ENCODE measurements at places on chromosomes 4 and X.

- DNase-seq: no peak
Measured at GRCh38 chr4:38873290-38873944, 5.8 kb downstream of the FAM114A1 start.

GRCh38 chrX:35090801-35091200, 148.2 kb downstream of the FAM47B start:
- DNase-seq: no peak

- no peak for DNase-seq
Measured at GRCh38 chr4:54392479-54392878, 163.4 kb downstream of the PDGFRA start.

DNA sequence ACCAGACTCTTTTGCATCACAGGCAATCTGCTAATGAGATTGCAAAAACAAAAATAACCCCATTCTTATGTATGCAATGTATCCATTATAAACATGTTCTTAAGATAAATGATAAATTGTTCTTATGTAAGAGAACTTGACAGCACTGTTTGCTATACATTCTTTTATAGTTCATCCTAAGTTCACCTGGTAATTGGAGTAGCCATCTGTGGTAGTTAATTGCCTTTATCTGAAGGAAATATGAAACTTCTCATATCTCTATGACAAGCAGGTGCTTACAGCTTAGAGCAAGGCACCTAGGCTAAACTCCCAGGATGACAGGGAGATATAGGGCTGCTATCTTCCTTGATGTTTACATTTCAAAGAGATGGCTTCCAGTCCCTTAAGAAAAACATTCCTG, 21.3 kb upstream of the CLCN5 start:
- peak; percentile 85 for DNase-seq

DNA sequence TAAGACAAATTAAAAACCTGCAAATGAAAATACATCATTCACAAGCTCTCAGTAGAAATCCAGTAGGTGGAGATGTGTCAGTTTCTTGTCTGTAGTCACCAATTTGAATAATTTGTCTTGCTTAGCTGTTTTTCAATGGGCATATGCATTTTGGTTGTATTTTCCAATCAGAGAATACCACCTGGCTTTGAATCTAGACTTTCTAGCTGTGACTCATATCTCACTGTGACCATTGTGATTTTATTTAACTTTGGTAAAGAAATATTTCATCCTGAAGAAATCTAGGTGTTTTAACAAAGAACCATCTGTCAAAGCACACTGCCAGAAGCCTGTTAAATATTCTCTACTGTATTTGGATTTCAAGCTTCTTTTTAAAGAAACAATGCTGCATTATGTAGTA, 1650.6 kb upstream of the IGFBP7 start:
- no peak for DNase-seq
